ENCODE measurements at places on chromosomes 16 and 17.

DNA sequence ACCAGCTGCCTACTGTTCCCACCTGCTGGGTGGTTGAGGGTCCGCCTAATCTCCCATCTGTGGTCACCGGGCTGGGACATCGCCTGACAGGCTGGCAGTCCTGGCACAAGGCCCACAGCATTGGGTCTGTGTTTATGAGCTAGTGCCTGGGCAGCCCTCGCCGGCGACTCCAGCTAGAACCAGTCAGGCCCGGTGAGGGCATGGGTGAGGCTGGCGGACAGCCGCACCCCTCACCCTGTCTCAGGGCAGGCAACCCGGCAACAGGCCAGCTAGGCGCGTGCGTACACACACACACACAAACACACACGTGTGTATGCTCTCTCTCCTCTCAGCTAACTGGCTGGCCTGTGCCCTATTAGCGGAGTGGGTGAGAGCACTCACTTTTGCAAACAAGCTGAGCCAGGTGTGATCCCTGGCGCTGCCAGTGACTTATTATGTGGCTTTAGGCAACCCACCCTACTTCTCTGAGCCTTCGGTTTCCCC, 10.4 kb downstream of the HSD11B2 start:
- peaks cover 4% of the 10 kb centered on the region for H3K27me3 ChIP-seq
- no peak overlapping the region for H3K4me3 ChIP-seq
- no peak for DNase-seq

DNA sequence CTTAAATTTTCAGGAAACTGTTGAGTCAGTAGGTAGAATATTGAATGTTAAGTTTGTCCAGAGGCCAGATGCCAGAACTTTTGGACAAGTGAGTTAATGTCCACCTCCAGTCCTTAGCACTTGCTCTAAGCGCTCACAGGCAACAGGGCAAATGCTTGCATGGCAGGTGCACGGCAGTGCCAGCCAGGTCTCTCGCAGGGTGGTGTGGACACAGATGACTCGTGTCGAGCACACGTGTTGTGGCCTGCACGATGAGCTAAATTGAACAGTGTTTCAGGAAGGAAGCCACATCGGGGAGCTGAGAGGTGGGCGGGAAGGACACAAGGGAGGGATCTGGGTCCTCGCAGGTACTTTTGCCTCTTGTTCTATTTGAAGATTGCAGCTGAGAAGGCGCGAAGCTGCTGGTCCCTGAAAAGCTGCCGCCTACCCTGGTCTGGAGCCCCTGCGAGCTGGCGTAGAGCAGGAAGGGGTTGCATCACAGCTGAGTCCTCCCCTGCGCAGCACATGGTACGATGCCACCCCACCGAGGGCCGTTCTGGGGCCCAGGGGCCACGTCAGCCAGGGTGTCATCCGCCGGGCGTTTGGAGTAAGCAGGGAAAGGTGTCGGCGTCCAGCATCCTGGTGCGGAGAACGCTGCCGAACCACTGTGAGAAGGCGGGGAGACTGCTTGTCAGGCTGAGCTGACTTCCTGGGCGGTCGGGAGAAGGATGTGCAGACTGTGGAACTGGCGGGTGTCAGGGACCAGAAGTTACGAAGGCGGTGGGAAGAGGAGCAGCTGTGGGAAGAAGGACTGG, 6.3 kb downstream of the RAB40C start:
- H3K27me3 ChIP-seq, result no peaks in the 10 kb centered on the region
- no peak overlapping the region for H3K4me3 ChIP-seq
- no peak for DNase-seq
- H3K4me1 ChIP-seq, result peaks cover 11% of the 10 kb centered on the region

DNA sequence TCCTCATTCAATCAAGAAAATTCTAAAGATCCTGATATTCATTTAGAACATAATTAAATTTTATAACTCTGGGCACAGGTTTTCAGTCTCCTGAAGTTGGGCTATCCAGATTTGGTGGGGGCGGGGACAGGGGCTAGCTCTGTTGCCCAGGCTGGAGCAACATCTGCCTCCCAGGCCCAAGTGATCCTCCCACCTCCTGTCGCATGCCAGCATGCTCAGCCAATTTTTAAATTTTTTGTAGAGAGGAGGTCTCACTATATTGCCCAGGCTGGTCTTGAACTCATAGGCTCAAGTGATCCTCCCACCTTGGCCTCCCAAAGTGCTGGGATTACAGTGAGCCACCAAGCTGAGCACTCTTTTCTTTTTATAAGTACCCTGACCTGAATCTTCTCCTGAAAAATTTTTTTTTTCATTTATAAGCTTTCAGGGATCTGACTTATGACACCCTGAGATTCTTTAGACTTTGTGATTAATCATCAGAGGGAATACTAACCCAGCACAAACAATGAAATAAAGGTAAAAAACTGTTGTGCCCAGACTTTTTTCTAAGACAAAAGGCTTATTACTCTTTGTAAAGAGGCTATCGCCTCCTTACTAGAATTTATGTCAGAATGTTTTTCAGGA, 62.6 kb downstream of the TUBD1 start:
- peak overlapping the region; percentile 93 for H3K27ac ChIP-seq
- no peaks in the 10 kb centered on the region for H3K36me3 ChIP-seq
- no peaks in the 10 kb centered on the region for H3K27me3 ChIP-seq
- H3K4me3 ChIP-seq, result peak overlapping the region; percentile 82

- no peak for DNase-seq
- H3K36me3 ChIP-seq, result peaks cover 12% of the 10 kb centered on the region
- H3K27ac ChIP-seq, result no peak overlapping the region
- no peaks in the 10 kb centered on the region for H3K27me3 ChIP-seq
- no peak overlapping the region for H3K4me3 ChIP-seq
- H3K4me1 ChIP-seq, result peaks cover 5% of the 10 kb centered on the region
Measured at GRCh38 chr17:28363186-28363585, 1.8 kb downstream of the SEBOX start.

GRCh38 chr17:42275527-42276358, 448 bp downstream of the STAT5B start:
- H3K4me3 ChIP-seq, result peak overlapping the region; percentile 93
- peaks cover 47% of the 10 kb centered on the region for H3K4me1 ChIP-seq
- peaks cover 2% of the 10 kb centered on the region for H3K27me3 ChIP-seq
- H3K36me3 ChIP-seq, result no peaks in the 10 kb centered on the region

DNA sequence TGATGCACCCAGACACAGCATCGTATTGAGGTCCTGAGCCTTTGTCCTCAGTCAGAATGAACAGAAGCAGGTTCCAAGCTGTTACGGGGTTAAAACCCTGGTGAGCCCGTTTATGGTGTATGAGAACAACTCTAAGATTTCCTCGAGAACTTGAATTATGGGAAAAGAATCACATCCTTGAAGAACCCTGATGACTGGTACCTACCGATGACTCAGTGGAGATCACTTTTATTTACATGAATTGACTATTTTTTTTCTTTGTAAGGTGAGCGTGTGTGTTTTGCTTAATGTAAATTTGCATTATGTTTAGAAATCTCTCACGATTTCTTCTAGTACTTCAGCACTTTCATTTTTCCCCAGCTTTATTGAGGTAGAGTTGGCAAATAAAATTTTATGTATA, 3.3 kb upstream of the KRTAP4-4 start:
- no peak for DNase-seq
- H3K27me3 ChIP-seq, result peaks cover 1% of the 10 kb centered on the region
- H3K4me3 ChIP-seq, result peak overlapping the region; percentile 12

DNA sequence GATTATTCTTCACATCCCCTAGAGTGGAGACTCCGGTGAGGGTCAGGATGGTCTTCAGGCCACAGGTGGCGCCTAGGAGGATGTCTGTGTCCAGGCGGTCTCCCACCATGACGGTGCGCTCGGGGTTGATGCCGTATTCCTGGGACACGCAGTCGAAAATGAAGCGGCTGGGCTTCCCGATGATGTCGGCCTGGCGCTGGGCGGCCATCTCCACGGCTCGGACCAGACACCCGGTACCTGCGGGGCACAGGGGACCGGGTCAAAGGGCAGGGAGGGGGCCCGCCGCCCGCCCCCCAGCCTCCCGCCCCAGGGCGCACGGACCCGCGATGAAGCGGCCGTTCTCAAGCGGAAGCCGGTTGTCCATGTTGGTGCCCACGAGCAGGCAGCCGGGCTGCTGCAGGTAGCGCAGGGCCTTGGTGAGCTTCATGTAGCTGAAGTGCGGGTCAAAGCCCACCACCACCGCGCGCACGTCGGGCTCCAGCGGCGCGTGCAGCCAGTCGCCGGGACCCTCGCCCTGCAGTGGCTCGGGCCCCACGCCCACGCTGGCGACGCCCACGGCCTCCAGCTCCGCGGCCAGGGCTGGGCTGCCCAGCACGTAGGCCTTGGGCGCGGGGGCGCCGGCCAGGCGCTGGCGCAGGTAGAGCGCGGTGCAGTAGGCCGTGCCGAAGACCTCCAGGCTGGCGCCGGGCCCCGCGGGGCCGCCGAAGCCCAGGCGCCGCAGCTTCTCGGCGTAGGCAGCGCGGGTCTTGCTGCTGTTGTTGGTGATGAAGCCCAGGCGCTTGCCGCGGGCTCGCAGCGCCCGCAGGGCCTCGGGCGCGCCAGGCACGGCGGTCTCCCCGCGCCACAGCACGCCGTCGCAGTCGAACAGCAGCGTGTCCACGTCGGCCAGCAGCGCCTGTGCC, 572 bp downstream of the PGP start:
- peak overlapping the region; percentile 87 for H3K4me3 ChIP-seq
- peaks cover 26% of the 10 kb centered on the region for H3K4me1 ChIP-seq
- H3K27ac ChIP-seq, result peak overlapping the region; percentile 61
- DNase-seq, result no peak
- H3K36me3 ChIP-seq, result no peaks in the 10 kb centered on the region
- peaks cover 8% of the 10 kb centered on the region for H3K27me3 ChIP-seq

GRCh38 chr16:11819798-11820197, 22.7 kb upstream of the ZC3H7A start:
- no peaks in the 10 kb centered on the region for H3K36me3 ChIP-seq
- no peak for DNase-seq
- no peak overlapping the region for H3K27ac ChIP-seq
- peaks cover 7% of the 10 kb centered on the region for H3K4me1 ChIP-seq
- H3K27me3 ChIP-seq, result peaks cover 12% of the 10 kb centered on the region
- H3K4me3 ChIP-seq, result no peak overlapping the region

- no peak overlapping the region for H3K4me3 ChIP-seq
- DNase-seq, result no peak
- no peak overlapping the region for H3K27ac ChIP-seq
- H3K36me3 ChIP-seq, result peaks cover 16% of the 10 kb centered on the region
Measured at GRCh38 chr17:17883801-17884200, 47.0 kb upstream of the SREBF1 start.

DNA sequence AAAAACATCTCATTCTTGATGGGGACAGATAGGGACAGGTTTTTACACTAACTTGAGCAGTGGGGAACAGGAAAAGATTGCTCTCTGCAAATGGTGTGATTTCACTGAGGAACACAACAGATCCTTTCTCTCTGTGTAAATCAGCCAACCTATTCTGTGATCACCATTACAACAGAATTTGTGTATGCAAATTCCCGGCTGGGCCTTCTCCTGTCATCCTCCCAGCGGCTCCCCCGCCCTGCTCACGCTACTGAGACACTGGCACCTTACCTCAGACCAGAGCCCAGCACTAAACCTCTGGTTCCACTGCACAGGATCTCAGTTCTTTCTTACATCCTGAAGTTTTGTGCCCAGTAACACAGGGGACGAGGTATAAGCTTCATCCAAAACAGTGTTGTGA, 97.0 kb upstream of the FA2H start:
- no peak overlapping the region for H3K27ac ChIP-seq
- no peak for DNase-seq
- H3K4me3 ChIP-seq, result no peak overlapping the region
- no peaks in the 10 kb centered on the region for H3K27me3 ChIP-seq
- H3K4me1 ChIP-seq, result peaks cover 22% of the 10 kb centered on the region

DNA sequence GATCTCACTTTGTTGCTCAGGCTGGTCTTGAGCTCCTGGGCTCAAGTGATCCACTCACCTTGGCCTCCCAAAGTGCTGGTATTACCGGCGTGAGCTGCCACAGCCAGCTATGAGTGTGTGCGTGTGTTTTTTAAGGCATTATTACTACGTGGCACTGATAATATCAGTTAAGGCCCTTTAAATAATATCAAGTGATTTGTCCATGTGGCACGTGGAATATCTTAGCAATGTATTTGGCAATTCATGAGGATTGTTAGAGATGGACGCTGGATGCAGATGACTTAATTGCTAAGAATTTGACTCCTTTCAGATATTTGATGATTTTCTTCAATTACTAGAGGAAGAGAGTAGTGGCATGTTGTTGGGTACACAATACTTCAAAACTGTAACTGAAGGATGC, 25.5 kb upstream of the PMP22 start:
- H3K27me3 ChIP-seq, result peaks cover 5% of the 10 kb centered on the region
- DNase-seq, result peak; percentile 58
- no peaks in the 10 kb centered on the region for H3K36me3 ChIP-seq
- no peak overlapping the region for H3K4me3 ChIP-seq
- H3K4me1 ChIP-seq, result peaks cover 42% of the 10 kb centered on the region
